SK-N-SH (cell line): ENCODE measurements at places on chromosomes 11 and 22. TPM values are rescaled to one million over a fixed set of nuclear protein-coding genes. Genes with fewer than 3 reads are reported as not detected.

- DNase-seq: no peak
These were observed 9.0 kb upstream of the CCT8L2 start for GRCh38 chr22:16601437-16602223.

DNA sequence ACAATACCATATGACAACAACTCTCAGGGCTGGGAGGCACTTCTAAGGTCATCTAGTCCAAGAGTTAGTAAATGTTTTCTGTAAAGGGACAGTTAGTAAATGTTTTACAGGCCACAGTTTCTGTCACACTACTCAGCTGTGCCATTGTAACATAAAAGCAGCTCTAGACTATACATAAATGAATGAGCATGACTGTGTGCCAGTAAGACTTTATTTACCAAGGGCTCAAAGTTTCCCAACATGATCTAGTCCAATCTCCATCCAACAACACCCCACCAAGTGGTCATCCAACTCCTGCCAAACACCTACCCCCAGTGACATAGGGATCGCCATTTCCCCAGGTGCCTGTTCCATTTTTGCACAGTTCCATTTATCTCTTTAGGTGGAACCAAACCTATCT lies 12.1 kb downstream of the SERGEF start:
- no peak for DNase-seq

Gene CLMP
- polyA plus RNA-seq: 61.9 and 85.1 TPM in 2 replicates

DNA sequence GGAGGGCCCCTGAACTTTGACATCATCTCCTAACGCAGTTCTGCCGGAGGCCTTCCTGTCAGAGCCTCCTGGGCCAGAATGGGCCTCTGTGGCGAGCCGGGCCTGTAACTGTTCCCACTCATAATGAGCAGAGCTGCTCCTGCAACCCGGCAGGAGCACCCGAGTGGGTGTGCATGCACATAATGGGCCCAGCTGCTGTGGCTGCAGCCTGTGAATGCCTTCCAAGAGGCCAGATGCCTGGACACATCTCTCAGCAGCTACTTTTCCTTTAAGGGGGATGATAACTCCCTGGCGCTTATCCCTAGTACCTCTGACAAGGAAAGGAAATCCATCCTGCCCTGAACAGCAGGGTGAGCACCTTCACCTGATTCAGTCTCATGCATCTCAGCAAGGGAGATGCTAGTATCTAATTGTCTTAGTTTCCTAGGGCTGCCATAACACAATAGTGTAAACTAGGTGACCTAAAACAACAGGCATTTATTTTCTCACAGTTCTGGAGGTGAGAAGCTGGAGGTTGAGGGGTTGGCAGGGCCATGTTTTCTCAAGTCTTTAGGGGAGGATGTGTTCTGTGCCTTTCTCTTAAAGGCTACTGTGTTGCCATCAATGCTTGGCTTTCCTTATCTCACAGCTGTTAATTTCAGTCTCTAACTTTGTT lies 120.5 kb downstream of the TEAD1 start:
- no peak for DNase-seq

GRCh38 chr22:39994566-39995392 lies at the start of gene FAM83F:
Gene FAM83F (plus strand): TSS chr22:39994954. CDS start chr22:39995043, 89 bp downstream.
- DNase-seq: no peak

GRCh38 chr22:48712558-48713271 lies 1115.0 kb downstream of the BRD1 start:
- no peak for DNase-seq

DNA sequence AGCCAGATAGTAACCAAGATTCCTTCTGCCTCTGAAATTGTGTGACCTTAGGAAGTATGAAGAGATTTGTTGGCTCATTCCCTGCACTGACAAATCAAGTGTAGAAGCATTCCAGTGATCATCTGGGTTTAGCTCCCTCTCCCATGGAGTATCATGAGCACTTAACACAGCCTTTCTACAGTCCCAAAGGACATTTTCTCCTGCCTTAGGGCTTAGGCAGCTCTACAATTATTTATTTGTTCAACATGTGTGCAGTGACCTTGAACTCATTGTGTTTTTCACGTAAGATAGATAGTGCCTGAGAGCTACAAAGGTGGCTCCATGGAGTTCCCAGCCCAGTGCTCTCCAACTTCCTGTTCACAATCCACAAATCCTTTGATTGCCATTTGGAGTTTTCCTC lies 94.8 kb upstream of the FAT3 start:
- DNase-seq: no peak

GRCh38 chr22:22838148-22838786 lies 49.3 kb upstream of the IGLL5 start:
- no peak for DNase-seq

Gene SIAE
- polyA plus RNA-seq: 27.9 and 47.0 TPM in 2 replicates

GRCh38 chr11:122692444-122692843 lies 36.9 kb downstream of the UBASH3B start:
- no peak for DNase-seq

DNA sequence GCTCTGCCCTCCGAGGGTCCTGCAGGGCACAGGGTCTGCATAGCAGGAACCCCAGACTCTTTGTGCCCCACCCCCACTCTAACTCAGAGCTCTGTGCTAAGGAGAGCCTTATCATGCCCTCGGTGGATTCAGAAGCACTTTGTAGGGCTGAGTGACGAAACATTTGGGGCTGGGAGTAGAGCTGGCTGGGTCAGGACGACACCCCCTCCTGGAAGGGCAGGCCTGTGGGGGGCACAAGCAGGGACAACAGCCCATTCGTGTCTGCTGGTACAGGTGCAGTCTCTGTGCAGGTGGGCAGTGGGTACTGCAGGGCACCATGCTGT lies 8.9 kb downstream of the APOBEC3A start:
- DNase-seq: no peak

Gene TECTA
- polyA plus RNA-seq: 0.58 and 0.88 TPM in 2 replicates

Gene DRAP1
- polyA plus RNA-seq: 309 and 464 TPM in 2 replicates

DNA sequence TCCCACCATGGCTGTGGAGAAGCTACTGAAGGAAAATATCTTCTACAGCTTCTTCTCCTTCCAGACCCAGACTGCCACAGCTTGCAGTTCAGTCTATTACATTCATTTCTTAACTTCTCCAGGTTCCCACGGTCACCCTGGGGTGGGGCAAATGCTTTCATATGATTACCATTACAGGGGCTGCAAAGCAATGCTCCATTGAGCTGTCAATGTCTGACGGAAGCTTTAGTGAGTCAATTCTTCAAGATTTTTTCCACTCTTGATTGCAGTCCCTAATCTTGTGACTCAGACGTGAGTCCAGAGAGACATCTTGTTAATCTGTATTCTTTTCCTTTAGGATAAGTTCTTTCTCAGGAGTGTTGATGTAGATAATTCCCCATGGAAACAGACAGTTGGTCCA lies 233.4 kb upstream of the DDI1 start:
- DNase-seq: no peak

Gene ZNF280B
- 0.82 and 1.2 TPM in 2 replicates for polyA plus RNA-seq

DNA sequence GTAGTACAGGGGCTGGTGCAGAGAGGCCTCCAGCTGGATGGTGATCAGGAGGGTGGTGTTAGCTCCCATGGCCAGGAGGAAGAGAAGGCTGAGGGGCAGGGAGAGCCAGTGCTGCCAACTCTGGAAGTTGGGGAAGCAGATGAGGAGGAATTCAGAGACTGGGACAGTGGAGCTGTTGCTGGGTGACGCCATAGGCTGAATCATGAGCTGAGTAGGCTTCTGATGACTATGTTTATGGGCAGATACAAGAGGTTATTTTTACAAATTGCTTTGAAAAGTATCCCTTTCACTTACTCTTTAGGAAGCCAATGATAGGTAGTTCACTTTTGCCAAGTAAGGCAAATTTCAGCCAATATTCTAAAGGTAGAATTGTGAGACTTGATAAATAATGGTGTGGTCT lies 3.1 kb downstream of the OR56A1 start:
- DNase-seq: no peak

GRCh38 chr22:19129871-19130270 lies 1.2 kb upstream of the TSSK2 start:
- no peak for DNase-seq

Gene FZD4
- 0.72 and 0.93 TPM in 2 replicates for polyA plus RNA-seq

Gene SLC1A2
- polyA plus RNA-seq: under 0.01 and 0.05 TPM in 2 replicates

DNA sequence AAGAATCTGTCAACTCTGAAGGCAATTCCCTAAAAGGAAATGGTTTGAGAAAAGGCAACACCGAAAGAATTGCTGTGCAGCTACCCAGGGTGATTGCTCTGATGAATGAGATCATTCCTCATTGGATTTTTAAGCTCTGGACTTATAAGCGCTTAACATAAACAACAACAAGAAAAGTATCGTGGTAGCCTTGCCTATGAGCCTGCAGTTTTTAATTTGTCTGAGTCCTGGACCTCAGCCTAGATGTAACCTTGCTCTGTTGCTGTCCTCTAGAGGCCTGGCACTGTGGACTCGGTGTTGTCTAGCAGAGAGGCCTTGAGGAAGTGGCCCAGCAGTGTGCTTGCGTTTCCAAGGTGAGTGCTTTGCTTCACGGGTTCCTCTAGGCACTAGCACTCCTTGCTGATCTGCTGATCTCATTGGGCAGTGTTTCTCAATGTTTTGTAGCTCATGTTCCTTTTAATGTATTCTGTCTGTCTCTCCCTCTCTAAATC lies 20.4 kb downstream of the CCDC81 start:
- DNase-seq: no peak

DNA sequence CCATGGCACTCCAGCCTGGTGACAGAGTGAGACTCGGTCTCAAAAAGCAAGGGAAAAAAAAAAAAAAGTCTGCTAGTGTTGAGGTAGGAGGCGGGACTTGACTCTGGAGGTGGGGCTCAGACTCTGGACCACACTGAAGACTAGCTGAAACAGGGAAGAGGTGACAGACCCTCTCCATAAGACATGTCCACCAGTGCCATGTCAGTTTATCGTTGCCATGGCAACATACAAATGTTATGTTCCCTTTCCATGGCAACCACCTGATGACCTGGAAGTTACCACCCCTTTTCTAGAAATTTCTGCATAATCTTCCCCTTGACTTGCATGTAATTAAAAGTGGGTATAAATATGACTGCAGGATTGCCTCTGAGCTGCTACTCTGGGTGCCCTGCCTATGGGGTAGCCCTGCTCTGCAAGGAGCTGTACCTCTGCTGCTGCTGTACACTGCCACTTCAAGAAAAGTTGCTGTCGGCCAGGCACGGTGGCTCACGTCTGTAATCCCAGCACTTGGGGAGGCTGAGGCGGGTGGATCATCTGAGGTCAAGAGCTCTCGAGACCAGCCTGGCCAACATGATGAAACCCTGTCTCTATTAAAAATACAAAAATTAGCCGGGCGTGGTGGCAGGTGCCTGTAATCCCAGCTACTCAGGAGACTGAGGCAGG lies 55.1 kb downstream of the KIAA1671 start:
- DNase-seq: no peak

DNA sequence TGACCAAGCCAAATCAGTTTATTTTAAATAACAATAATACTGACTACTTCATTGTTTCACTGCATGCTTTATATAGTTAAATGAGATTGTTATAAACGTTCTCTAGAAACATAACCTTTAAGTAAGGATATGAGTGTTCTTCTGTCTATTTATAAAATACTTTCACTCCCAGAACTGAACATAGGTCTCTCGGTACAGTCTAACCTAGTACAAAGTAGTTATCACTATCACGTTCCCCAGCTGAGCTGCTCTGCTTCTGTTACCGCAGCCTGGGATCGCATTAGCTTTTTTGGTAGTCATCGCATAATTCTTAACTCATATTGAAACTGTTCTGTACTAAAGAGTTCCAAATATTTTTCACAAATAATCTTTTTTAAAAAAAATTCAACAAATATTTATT lies 143.6 kb downstream of the WNT11 start:
- no peak for DNase-seq

GRCh38 chr11:66986178-66986545 lies 11.1 kb downstream of the C11orf86 start:
- DNase-seq: no peak

Gene LDHAL6A
- not detected in 2 replicates for polyA plus RNA-seq

- no peak for DNase-seq
These were observed 71.8 kb downstream of the ADAMTS15 start for GRCh38 chr11:130520271-130520671.

DNA sequence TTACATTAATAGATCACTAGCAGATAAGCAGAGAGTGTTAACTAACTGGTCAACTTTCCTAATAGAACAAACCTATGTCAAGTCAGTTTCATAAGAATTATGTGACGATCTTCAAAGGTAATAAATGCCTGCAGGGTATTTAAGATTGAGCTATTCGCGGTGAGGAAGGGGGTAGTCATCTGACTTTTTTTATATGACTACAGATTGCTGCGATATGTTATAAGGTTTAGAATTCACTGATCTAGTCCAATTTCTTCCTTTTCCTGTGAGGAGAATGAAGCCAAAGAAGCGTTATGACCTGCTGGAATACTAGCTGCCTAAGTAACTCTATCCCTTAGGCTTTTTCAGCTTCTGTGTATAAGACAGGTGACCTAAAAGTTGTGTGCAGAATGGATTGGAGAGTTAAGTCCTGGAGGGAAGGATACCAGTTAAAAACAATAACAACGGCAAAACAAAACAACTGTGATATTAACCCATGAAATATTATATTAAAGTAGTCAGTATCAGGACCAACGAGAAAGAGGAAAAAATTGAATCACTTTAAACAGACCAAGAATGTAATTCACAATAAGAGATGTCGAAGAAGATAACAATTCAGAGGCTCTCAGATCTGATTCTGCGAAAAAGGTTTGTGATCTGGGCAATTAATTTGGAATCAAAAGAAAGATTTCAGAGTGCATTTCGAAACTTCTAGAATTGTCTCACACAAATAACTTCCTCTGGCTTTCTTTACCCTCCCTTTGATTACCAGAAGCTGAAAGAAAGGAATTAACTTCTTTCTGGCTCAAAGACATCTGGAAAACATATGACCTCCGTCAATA lies 630 bp downstream of the CASP4 start:
- no peak for DNase-seq

Gene LYVE1
- not detected in 2 replicates for polyA plus RNA-seq

- no peak for DNase-seq
These were observed 173.9 kb upstream of the SYN3 start for GRCh38 chr22:33232071-33232470.

Gene C11orf86
- 0.06 and 0.08 TPM in 2 replicates for polyA plus RNA-seq

Gene TBX10
- not detected in 2 replicates for polyA plus RNA-seq

- DNase-seq: no peak
These were observed 426.8 kb upstream of the CADM1 start for GRCh38 chr11:115930886-115931547.

DNA sequence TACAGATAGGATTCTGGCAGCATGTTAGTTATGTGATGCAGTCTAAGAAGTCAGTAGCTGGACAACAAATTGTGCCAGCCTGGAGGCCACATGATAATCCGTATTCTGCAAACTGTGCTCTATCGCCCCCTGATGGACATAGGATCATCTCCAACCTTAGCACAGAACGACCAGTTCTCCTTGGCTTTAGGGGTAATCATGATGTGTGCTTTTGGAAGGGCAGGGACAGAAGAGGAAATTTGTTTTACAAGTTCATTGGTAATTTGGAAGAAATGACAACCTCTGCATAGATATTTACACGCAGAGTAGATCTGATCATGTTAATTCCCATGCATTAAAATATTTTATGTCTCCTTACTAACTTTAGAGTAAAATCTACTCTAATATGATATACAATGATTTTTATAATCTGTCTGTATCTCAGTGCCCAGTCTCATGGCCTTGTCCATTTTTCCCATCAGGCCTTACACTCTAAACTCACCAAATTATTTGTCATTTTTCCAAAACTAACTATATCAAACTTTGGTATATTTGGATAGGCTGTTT lies 12.1 kb downstream of the OR10D3 start:
- peak; percentile 64 for DNase-seq

GRCh38 chr22:45105281-45105702 lies 58.4 kb upstream of the NUP50 start:
- DNase-seq: no peak

- DNase-seq: no peak
These were observed 35.5 kb downstream of the ACO2 start for GRCh38 chr22:41504397-41504796.

- no peak for DNase-seq
These were observed 910.4 kb downstream of the METTL15 start for GRCh38 chr11:29018631-29019030.
